ENCODE measurements at places on chromosomes 11 and 22.
A peak's percentile ranks its signal among the peaks of the same experiment; 100 is the strongest.

- DNase-seq: no peak
These were observed 39.8 kb upstream of the GAB2 start for GRCh38 chr11:78457448-78457847.

DNA sequence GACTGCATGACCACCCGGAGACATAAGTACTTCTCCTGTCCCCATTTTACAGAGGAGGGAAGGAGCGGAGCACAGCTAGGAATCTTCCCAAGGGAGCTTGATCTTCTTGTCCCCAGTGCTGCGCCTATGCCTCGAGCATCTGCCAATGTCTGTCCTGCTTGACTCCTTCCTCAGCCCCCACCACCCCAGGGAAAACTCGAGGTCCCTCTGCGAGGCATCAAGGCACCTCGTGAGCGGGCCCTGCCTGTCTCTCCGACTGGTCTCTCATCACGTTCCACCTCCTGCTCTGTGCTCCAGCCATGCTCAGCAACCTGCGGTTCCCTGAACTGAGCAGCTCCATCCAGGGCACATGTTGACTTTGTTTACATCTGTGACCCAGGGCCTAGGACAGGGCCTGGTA is 2.5 kb downstream of the NCF4 start:
- no peak for DNase-seq

- DNase-seq: peak; percentile 79
These were observed at the start of gene IFITM1 for GRCh38 chr11:313787-314553. TSS of gene IFITM1 (plus strand) at chr11:314040. CDS start at chr11:314171, 131 bp downstream.

GRCh38 chr11:64809781-64810241 is 540 bp downstream of the MEN1 start:
- no peak for DNase-seq

DNA sequence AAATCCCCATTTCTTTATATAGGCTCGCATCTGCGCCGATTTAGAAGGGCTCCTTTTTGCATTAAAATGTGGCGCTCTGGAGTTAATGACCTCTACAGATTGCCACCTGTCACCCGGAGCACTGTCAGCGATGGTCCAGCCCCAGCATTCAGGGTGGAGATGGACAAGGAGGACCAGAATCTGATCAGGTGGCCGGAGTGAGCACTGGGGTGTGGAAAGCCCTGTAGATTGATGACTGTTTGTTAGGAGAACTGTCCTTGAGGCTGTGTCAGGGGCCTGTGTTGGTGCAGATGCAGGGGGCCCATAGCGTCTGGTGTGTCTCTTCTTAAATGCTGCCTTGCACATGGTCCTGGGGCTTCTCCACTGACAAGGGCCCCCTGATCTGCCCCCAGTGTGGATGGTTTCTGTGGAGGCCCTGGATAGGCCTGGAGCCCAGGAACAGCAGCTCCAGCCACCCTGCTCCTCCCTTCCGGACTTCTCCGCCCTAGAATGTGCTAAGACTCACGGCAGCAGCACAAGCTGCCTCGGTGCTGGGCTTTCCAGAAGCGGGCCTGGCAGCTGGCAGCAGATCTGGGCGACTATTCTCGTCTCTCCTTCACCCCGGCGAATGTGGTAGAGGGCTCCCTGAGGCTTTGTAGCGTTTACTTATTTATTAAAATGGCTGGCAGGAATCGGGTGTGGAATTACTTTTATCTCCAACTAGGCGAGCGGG is 1333.3 kb downstream of the BRD1 start:
- DNase-seq: no peak

GRCh38 chr11:117319214-117319840 is 3.3 kb upstream of the BACE1 start:
- no peak for DNase-seq

DNA sequence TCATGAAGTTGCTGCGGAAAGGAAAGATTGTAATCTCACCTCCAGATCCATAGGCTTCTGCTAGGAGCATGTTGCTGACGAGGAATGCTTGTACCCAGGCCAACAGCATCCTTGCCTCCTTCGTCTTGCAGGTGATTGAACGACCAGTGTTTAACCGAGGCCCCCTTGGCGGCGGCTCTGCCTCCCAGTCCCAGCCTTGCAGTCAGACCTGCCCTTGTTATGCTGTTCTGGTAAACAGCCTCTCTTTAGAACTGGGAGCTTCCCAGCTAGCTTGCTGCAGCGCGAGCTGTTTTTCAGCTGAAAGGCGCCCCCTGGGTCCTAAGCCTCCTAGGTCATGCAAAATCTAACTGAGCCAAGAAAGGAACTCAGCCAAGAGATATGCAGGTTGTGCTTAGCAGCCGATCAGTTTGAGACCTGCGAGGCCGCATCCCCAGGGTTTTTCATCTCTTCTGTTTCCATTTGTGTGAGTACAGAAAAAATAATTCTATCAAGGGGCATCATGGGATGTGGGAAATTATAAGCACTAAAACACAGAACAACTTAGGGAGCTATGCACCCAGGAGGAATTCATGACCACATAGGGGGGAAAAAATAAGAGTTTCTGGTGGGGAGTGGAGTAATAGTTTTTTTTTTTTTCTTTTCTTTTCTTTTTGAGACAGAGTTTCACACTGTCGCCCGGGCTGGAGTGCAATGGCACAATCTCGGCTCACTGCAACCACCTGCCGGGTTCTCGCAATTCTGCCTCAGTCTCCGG is at the start of gene PIK3IP1:
PIK3IP1 (minus strand) TSS at position 253 of the 754 bp plus-strand sequence; CDS start at position 109, 144 bp downstream.
- DNase-seq: peak; percentile 92

DNA sequence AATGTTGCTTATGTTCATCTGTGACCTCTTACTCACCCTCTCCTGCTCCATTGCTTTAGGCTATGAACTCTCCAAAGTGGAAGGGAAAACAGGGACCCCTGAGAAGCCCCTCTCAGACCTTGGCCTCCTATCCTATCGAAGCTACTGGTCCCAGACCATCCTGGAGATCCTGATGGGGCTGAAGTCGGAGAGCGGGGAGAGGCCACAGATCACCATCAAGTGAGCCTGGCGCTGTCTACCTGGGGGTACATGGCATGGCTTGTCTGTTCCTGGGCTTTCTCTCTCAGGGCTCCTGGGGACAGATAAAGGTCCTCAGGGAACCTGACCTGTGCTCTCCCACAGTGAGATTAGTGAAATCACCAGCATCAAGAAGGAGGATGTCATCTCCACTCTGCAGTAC is 2.1 kb downstream of the RNASEH2C start:
- DNase-seq: no peak

DNA sequence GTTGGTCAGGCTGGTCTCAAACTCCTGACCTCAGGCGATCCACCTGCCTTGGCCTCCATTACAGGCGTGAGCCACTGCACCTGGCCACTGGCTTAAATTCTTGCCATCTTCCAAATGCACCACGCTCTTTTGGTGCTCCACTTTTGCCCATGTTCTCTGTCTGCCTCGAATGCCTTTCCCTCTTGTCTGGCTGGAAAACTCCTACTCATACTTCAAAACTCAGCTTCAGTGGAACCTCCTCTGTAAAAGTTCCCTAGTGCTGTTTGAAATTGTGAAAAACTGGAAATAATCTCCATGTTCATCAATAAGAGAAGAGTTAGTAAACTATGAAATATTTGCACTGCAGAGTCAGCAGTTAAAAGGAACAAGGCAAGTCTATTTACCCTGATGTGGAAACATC is 11.5 kb downstream of the VWCE start:
- DNase-seq: no peak

DNA sequence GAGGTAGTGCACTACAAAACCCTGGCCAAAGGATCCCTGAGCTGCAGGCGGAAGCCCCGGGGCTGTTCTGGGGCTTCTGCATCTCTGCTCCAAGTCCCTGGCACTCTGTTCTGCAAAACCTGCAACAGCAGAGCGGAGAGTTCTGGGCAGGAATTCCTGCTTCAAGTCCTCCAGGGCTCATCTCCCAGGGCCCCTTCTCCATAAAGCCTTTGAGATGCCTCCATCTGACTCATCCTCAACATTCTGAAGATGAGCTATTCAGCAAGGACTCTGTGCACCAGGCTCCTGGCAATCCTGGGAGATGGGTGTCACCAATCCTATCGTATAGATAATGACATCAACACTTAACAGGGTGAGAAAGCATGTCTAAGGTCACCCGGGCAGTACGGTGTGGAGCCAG is 19.3 kb downstream of the SYN3 start:
- no peak for DNase-seq

DNA sequence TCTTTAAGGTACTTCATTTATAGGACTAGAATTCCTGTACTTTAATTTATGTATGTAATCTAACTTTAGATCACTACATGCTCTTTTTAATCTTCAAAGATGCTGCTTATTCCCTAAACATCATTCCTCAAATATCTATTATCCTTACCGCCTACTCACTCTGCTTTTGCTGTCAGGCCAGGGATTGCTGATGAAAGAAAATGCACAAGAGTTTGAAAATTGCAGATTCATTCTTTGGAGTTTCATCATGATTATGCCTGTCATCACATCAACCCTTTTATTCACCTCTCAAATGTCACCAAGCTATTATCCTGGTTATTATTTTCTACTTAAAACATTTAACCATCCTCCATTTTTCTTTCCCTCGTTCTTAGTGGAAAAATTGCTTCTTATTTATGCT is 802.7 kb downstream of the METTL15 start:
- DNase-seq: no peak

GRCh38 chr11:113673550-113674396 is 32.3 kb downstream of the TMPRSS5 start:
- DNase-seq: no peak

GRCh38 chr11:3840870-3841425 is at the start of gene RHOG:
TSS of gene RHOG (minus strand) at chr11:3840959. CDS start at chr11:3828138, 12,821 bp downstream.
- peak; percentile 63 for DNase-seq

DNA sequence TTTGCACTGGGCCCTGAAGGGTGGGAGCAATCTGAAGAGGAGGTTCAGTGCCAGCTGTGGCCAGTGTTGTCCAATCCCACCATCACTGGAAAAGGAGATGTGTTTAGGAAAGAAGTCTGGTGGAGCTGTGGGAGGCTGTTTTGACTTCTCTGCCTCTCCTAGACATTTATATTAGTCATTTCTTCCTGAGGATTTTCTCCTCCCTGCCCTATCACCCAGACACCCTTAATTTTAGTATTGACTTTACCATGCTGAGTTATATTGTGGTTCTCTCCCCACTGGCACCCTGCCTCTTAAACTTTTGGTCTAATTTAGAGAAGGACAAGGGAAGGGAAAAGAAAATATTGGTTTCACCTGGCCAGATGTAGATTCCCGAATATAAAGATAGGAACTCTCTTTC is 159.1 kb downstream of the WNT11 start:
- no peak for DNase-seq

GRCh38 chr11:117969160-117969991 is 16.8 kb upstream of the IL10RA start:
- no peak for DNase-seq

DNA sequence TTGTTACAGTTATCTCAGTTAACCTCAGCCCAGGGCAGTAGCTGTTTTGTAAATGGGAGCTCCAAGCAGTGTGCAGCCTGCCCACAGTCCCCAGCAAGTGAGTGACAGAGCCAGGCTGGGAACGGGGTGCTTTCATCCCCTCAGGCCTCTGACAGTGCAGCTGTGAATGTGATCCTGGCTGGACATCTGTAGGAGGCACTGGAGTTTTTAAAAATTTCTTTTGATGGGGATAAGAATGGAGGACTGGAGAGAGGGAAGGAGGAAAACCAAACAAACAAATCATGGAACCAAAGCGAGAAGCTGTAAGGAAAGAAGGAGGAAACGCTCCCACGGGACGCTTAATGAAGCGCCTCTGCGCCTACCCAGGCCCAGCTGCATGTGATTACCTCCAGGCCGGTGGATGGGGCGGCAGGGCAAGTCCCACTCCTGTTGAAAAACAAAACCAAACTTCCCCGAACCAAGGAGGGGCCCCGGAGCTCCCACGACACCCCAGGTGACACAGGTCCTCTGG is 40.6 kb downstream of the SCUBE1 start:
- no peak for DNase-seq

DNA sequence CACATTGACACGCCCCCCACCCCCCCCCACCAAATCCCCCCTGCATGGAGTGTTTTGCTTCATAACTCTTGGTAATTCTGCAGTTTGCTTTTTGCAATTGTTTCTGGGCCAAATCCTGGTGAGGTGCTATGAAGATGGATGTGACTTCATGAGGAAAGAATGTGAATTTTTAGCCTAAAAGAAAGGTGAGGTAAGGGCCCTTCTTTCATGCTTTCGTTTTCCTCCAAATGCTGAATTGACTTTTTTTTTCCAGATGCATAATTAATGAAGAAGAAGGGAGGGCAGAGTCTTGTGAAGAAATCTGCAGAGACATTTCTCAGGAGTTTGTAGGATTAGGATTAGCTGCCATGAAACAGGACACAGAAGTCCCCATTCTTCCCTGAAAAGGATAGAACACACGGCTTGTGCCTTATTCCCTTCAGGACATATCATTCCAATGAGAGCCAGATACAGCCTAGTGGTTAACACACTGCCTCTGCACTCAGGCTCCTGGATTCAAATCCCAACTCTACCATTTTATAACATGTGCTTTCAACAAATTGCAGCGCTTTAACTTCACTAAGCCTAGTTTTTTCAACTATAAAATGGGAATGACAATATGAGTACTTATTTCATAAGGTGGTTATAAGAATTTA is 19.6 kb upstream of the TBCEL start:
- no peak for DNase-seq
